Aorta (tissue), 5 donors: ENCODE measurements at places on chromosomes 6 and 20. TPM values are rescaled to one million over a fixed set of nuclear protein-coding genes. Genes with fewer than 3 reads are reported as not detected.
A peak's percentile ranks its signal among the peaks of the same experiment; 100 is the strongest.

- H3K27ac ChIP-seq, result no peak overlapping the region
- DNase-seq, result no peak
- no peaks in the 10 kb centered on the region for H3K36me3 ChIP-seq
- H3K4me3 ChIP-seq, result no peak overlapping the region
Observed at GRCh38 chr6:151111670-151112069, 128.1 kb upstream of the AKAP12 start.

The NHLRC1 gene
- total RNA-seq, result 0.94 TPM

The BCAS4 gene
- total RNA-seq, result 4.9 TPM

The LAMA5 gene
- 395 TPM for total RNA-seq

The LST1 gene
- 21.1 TPM for total RNA-seq

GRCh38 chr6:89887452-89888137 lies 6.7 kb upstream of the GJA10 start:
- H3K4me1 ChIP-seq, result no peaks in the 10 kb centered on the region
- no peaks in the 10 kb centered on the region for H3K36me3 ChIP-seq
- H3K4me3 ChIP-seq, result no peak overlapping the region
- H3K27ac ChIP-seq, result no peak overlapping the region
- no peak for DNase-seq
- no peaks in the 10 kb centered on the region for H3K27me3 ChIP-seq

The GATA5 gene
- total RNA-seq, result 0.16 TPM

DNA sequence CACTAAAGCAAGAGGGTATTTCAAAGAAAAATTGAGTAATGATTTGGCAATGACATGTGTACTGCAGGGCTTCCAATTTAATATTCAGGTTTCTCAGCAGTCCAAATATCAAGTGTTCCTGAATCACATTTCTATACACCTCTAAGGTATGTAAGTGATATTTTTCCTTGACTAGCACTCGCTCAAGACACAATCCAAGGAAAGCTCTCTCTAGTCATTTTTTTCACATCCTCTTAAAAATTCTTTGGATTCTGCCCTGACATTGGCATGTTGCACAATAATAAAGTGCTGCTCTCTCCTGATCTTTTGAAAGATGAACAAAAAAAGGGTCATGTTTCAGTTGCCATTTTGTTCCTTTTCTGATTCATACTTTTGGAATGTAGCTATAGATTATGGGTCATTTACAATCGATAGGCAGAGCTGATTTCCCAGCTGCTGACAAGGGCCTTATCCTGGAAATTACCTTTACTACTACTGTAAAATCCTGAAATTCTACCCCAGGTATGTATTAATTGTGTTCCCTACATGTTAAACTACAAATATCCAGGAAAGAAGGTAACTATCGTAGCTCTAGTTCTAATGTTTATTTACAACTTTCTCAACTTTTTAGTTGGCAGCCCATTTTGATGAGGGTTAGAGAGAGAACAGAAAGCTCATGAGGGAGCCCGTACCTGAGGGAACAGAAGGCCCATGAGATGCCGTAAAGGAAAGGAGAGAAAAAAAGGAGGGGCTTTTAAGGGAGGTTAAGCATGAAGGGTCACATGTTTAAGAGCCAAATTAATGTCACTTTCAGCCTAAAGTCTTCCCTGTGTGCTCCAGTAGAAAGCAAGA lies 22.2 kb upstream of the ADGRG6 start:
- no peak overlapping the region for H3K27ac ChIP-seq
- DNase-seq, result no peak
- H3K4me1 ChIP-seq, result peaks cover 4% of the 10 kb centered on the region
- H3K36me3 ChIP-seq, result no peaks in the 10 kb centered on the region
- no peaks in the 10 kb centered on the region for H3K27me3 ChIP-seq

DNA sequence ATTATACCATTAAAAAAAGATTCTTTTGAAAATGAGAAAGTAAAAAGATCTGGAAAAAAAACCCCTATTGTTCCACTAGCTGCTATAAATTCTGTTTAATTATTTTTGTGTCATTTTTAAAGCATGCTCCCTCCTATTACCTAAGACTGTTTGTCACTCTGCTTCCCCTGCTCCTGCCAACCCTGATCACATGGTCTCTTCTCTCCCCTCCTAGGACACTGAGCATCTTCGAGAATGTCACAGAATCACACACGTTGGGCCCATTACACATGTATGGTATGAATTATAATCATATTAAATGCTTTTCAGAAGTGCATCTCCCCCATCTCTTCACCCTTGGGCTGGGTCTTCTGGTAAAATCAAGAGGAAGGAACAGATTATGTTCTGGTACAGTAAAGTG lies 6.2 kb downstream of the SNAP91 start:
- H3K27me3 ChIP-seq, result no peaks in the 10 kb centered on the region
- no peak overlapping the region for H3K27ac ChIP-seq
- H3K36me3 ChIP-seq, result no peaks in the 10 kb centered on the region
- no peaks in the 10 kb centered on the region for H3K4me1 ChIP-seq

GRCh38 chr6:142886431-142887170 lies 58.4 kb downstream of the HIVEP2 start:
- H3K27ac ChIP-seq, result no peak overlapping the region
- no peaks in the 10 kb centered on the region for H3K27me3 ChIP-seq
- no peaks in the 10 kb centered on the region for H3K36me3 ChIP-seq
- no peak overlapping the region for H3K4me3 ChIP-seq
- no peaks in the 10 kb centered on the region for H3K4me1 ChIP-seq

DNA sequence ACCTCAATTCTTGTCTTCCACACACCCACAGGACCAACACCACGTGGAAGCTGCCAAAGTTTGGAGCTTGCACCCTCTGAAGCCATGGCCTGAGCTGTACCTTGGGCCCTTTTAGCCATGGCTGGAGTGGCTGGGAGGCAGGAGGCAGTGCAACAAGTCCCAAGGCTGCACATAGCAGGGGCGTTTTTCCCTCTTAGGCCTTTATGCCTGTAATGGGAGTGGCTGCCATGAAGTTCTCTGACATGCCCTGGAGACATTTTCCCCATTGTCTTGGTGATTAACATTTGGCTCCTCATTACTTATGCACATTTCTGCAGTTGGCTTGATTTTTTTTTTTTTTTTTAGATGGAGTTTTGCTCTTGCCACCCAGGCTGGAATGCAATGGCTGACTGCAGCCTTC lies 44.4 kb upstream of the SLC22A3 start:
- H3K36me3 ChIP-seq, result no peaks in the 10 kb centered on the region
- H3K4me1 ChIP-seq, result no peaks in the 10 kb centered on the region
- H3K4me3 ChIP-seq, result no peak overlapping the region
- H3K27ac ChIP-seq, result no peak overlapping the region
- no peak for DNase-seq
- no peaks in the 10 kb centered on the region for H3K27me3 ChIP-seq

The KIFC1 gene
- 1.3 TPM for total RNA-seq

DNA sequence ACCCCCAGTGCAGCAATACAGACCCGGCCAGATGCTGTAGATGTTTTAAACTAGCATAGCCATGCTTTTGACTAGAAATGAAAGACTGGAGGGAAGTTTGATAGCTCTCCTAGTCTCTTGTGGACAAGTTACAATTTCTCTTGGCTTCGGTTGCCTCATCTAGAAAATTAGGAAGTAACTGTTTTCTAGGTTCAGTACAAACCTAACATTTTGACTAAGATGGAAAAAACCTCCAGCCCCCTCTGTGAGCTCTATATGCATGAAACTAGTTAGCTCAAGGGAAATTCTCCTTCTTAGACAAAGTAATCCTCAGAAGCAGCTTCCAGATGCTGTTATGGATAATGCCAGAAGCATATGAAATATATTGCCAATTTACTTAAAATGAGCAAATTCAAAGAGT lies 86.6 kb downstream of the RNF144B start:
- DNase-seq, result no peak
- no peak overlapping the region for H3K4me3 ChIP-seq
- no peaks in the 10 kb centered on the region for H3K36me3 ChIP-seq

- H3K4me1 ChIP-seq, result no peaks in the 10 kb centered on the region
- H3K27me3 ChIP-seq, result no peaks in the 10 kb centered on the region
- H3K4me3 ChIP-seq, result no peak overlapping the region
- no peak overlapping the region for H3K27ac ChIP-seq
- peak; percentile 57 for DNase-seq
Observed at GRCh38 chr20:57403216-57403615, 12.0 kb downstream of the RBM38 start.

DNA sequence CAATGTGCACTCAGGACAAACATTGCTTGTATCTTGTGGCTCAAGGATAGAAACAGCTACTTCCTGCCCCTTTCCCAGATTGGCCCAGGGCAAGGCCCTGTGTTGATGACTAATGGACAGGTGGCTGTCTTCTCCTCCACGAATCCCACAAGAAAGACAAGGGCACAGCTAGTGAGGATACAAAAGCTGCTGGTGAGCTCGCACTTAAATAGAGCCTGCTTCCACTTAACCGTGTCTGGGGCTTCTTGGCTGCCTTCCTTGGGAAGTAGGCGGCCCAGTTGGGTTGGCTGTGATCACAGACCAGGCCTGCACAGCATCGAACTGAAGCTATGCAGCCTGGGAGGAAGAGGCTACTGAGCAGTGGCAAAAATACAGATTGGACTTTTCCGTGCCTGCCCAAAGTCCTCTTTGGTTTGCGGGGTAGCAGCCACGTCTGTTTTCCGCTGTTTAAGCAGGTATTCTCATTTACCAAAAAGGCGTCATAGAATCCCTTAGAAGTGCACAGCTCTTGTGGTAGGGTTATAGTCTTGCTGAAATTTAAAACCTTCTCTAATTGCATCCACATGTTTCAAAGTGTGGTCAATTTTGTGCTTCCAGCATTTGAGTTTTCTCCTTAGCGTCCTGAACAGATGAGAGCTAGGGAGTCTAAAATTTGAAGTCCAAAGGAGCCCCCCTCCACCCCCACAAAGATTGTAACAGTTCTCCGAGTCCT lies 23.0 kb upstream of the NAA20 start:
- no peak overlapping the region for H3K4me3 ChIP-seq
- H3K36me3 ChIP-seq, result peaks cover 2% of the 10 kb centered on the region
- peaks cover 15% of the 10 kb centered on the region for H3K4me1 ChIP-seq
- H3K27ac ChIP-seq, result peak overlapping the region; percentile 45
- H3K27me3 ChIP-seq, result no peaks in the 10 kb centered on the region
- no peak for DNase-seq

DNA sequence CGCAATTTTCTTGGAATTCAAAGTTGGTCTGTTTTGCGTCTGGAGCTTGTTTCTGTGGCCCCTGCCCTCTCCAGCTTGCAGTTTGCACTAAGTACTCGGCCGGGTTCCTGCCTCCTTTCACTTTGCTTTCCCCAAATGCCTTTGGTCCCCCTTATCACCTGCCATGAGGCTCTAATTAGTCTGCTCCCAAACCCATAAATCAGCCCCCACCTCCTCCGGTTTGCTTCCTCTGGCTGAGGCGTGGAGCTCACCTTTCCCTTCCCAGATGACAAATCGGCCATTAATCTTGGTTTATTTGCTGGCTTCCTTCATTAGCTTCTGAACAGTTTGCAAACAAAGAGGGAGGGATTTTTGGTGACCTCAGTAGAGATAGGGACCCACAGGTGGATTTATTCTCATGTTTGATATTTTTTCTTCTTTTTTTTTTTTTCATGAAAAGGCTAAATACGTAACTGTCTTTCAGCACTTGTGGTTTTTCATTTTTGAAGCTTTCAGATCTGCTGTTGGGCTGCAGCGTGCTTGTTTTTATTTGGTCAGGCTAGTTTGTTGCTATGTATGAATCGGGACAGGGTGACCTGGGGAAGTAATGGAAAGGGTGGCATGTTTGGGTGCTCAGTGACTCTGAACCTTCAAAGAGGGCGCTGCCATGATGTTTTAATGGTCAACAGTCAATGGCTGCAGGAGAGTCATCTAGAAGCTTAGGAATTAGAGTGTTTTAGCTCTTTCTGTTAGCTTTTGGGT lies 121.7 kb upstream of the JAG1 start:
- H3K27ac ChIP-seq, result no peak overlapping the region
- DNase-seq, result no peak
- H3K36me3 ChIP-seq, result no peaks in the 10 kb centered on the region
- H3K4me1 ChIP-seq, result no peaks in the 10 kb centered on the region
- no peak overlapping the region for H3K4me3 ChIP-seq

The GTF2H4 gene
- 37.0 TPM for total RNA-seq

- H3K27ac ChIP-seq, result no peak overlapping the region
- H3K4me1 ChIP-seq, result no peaks in the 10 kb centered on the region
- no peaks in the 10 kb centered on the region for H3K27me3 ChIP-seq
- H3K36me3 ChIP-seq, result no peaks in the 10 kb centered on the region
Observed at GRCh38 chr6:6707143-6707542, 118.6 kb downstream of the LY86 start.

GRCh38 chr6:136737871-136738691 lies 54.2 kb downstream of the MAP3K5 start:
- H3K4me1 ChIP-seq, result peaks cover 13% of the 10 kb centered on the region
- no peak for DNase-seq
- no peak overlapping the region for H3K4me3 ChIP-seq
- H3K27me3 ChIP-seq, result no peaks in the 10 kb centered on the region
- H3K27ac ChIP-seq, result peak overlapping the region; percentile 99

The KCNK17 gene
- 10.4 TPM for total RNA-seq

- H3K27me3 ChIP-seq, result no peaks in the 10 kb centered on the region
- H3K4me1 ChIP-seq, result no peaks in the 10 kb centered on the region
- H3K27ac ChIP-seq, result no peak overlapping the region
- H3K4me3 ChIP-seq, result no peak overlapping the region
- no peaks in the 10 kb centered on the region for H3K36me3 ChIP-seq
Observed at GRCh38 chr6:165599596-165600487, 63.2 kb downstream of the PDE10A start.

GRCh38 chr6:134299236-134299635 lies 18.7 kb downstream of the SGK1 start:
- H3K4me1 ChIP-seq, result no peaks in the 10 kb centered on the region
- H3K27me3 ChIP-seq, result no peaks in the 10 kb centered on the region
- no peak overlapping the region for H3K4me3 ChIP-seq
- H3K27ac ChIP-seq, result no peak overlapping the region
- DNase-seq, result no peak
- no peaks in the 10 kb centered on the region for H3K36me3 ChIP-seq

DNA sequence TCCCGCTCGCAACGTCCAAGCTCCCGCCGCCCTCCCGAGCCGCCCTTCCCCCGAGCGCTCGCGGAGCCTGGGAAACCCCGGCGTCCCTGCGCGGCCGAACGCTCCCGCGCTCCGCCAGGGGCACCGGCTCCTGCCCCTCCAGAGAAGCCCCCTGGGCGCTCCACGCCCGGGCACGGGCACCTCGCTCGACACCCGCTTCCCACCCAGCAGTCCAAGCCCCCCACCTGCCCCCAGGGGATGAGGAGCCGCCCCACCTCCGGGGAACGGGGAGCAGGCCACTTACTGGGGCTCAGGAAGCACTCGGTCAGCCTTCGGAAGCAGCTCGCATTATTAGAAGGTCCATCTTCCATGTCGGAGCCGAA lies 1.4 kb downstream of the PDE10A start:
- no peaks in the 10 kb centered on the region for H3K4me1 ChIP-seq
- DNase-seq, result no peak
- peak overlapping the region; percentile 64 for H3K4me3 ChIP-seq
- H3K27ac ChIP-seq, result no peak overlapping the region
- H3K27me3 ChIP-seq, result peaks cover 2% of the 10 kb centered on the region

DNA sequence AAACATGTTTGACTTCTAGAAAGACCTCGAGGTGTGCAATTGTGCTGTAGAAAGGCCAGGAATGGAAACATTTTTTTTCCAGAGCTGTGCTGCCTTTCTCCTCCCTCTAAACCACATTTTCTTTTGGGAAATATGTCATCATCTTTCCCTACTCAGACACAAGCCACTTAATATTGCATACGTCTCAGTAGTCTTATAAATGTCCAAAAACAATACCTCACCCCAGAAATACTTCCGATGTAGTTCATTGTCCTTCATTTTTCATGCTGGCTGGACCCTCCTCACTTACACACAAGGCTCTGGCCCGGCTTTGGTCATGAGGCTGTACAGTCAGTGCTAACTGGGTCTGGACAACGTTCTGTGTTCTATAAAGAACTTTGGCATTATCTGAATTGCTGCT lies 126.4 kb downstream of the SCML4 start:
- H3K36me3 ChIP-seq, result no peaks in the 10 kb centered on the region
- H3K4me1 ChIP-seq, result no peaks in the 10 kb centered on the region
- no peak overlapping the region for H3K4me3 ChIP-seq
- DNase-seq, result no peak

The CALHM4 gene
- not detected for total RNA-seq

The EYA4 gene
- total RNA-seq, result 1.7 TPM
